Putamen (tissue), 1 donor: ENCODE measurements at places on chromosomes 11 and 22.

DNA sequence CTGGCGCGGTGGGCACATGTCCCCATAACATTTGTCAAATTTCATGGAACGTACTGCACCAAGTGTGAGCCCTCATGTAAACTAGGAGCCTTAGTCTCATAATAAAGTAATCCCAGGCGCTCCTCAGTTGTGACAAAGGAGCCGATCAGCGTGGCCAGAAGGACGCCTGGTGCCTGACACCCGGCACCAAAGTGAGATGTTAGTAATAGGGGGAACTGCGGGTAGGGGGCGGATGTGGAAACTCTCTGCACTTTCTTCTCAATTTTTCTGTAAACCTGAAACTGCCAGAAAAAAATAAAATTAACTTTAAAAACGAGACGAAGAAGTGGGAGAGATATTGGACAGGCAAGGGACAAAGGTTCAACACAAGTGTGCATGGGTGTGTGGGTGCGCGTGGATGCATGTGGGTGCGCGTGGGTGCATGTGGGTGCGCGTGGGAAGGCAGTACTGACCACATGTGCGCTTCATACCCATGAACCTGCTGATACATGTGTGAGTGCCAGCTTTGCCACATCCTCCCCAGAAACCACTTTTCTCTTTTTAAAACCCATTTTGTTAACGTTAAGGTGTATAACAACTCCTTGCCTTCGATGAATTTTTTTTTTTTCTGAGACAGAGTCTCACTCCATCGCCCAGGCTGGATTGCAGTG, 55.4 kb upstream of the LINC01488 start:
- DNase-seq = no peak

- peak; percentile 86 for DNase-seq
These were observed 39.6 kb downstream of the GALNT18 start for GRCh38 chr11:11582011-11582701.

DNA sequence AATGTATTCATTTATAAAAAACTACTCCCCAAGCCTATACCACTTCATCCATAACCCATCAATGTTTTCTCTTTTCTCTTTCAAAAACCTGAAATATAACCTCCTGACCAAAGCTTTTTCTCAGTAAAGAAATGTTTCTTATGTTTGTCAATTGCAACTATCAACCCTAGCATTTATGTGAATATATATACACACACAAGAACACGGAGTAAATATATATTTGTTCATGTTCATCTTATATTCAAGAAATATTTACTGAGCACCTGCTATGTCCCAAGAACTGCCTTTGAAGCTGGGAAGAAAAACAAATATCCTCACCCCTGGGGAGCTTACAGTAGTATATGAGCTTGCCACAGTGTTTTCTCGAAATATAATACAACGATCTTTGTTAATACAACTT, 3.5 kb downstream of the MRTFA start:
- DNase-seq = no peak

- no peak for DNase-seq
These were observed 926 bp upstream of the GALR3 start for GRCh38 chr22:37822079-37822833.

DNA sequence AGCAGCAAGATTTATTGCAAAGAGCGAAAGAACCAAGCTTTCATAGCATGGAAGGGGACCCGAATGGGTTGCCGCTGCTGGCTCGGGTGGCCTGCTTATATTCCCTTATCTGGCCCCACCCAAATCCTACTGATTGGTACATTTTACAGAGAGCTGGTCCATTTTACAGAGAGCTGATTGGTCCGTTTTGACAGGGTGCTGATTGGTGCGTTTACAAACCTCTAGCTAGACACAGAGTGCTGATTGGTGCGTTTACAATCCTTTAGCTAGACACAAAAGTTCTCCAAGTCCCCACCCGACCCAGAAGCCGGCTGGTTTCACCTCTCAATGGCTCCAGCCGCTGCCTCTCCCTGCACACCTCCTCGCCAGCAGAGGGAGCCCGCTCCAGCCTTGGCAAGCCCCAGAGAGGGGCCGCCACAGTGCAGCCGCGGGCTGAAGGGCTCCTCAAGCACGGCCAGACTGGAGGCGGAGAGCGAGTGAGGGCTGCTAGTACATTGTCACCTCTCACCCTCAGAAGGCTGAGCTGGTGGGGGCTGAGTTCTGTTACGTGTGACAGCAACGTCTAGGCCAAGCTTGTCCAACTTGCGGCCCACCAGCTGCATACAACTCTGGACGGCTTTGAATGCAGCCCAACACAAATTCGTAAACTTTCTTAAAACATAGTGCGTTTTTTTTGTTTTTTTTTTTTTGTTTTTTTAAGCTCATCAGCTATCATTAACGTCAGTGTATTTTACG, 8.7 kb downstream of the PTH start:
- no peak for DNase-seq

DNA sequence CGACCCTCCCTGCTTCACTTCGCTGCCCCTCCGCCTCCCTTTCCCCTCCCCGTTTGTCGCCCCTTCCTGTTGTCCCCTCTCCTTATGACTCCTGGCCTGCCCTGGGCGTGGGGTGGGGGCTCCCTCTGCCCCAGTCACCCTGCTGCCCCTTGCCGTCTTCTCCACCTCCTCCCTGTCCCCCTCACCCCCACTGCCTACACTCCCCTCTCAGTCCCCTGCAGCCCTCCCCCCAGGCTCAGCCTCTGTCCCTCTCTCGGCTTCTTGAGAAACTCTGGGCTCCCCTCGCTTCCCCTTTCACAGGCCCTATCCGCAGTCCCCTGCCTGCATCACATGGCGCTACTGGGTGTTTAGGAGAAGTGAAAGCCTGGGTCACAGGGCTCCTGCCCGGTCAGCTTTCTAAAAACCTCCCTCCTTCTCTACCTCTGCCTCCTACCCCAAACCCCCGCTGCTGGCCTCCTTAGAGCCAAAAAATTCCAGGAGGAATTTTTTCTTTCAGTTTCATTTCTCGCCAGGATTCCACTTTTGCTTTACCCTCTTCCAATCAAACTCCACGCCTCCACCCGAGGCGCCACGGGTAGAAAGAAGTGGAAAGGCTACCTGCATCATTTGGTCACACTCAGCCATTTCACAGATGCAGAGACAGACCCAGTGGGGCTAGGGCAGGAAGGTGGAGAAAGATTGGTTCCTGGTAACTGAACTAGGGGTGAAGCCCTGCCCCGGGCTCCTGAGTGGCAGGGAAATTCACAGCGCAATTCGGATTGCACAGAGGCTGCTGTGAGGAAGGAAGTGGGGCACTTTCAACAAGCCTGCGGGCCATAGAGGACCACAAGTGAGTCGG, at the start of gene SLC15A3:
Gene SLC15A3, minus strand, starts transcription at position 273 of the 838 bp plus-strand sequence. CDS start 625 bp downstream, outside the sequence.
- no peak for DNase-seq

DNA sequence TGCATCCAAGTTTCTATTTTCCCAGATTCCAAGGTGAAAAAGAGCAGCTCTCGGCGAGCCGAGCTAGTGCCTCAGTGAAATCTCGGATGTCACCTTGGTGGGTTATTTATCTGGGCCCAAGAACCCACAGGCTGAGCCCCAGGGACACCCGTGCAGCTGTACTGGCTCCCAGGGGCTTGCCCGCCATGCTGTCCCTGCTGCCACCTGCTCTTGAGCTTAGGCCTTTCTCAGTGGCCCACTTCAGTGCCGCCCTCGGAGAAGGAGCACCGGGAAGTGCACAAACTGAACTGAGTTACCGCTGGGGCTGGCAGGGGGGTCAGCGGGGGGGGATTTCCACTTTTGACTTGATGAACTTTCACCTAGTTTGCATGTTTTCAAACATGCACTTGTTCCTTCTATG, 27.9 kb downstream of the CPT1A start:
- DNase-seq = no peak

DNA sequence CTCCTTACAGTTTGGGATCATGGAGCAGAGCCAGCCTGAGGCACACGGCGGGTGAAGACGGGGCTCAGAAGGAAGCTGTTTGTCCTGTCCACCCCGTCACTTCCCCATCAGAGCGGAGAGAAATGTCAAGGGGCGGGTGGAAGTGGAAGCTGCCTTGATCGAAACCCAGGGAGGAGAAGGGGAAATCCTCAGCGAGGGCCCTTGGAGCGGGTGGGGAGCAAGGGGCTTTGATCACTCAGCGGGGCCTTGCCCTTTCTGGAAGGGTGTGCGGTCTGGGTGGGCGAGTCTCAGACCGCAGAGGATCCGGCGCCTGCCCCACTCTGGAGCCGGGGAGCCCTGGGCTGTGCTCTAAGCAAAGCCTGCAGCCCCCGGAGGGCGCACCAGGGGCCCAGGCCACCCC, 320.4 kb downstream of the NTM start:
- DNase-seq = no peak

- DNase-seq = no peak
These were observed 49.7 kb downstream of the ANO1 start for GRCh38 chr11:70127653-70128434.

DNA sequence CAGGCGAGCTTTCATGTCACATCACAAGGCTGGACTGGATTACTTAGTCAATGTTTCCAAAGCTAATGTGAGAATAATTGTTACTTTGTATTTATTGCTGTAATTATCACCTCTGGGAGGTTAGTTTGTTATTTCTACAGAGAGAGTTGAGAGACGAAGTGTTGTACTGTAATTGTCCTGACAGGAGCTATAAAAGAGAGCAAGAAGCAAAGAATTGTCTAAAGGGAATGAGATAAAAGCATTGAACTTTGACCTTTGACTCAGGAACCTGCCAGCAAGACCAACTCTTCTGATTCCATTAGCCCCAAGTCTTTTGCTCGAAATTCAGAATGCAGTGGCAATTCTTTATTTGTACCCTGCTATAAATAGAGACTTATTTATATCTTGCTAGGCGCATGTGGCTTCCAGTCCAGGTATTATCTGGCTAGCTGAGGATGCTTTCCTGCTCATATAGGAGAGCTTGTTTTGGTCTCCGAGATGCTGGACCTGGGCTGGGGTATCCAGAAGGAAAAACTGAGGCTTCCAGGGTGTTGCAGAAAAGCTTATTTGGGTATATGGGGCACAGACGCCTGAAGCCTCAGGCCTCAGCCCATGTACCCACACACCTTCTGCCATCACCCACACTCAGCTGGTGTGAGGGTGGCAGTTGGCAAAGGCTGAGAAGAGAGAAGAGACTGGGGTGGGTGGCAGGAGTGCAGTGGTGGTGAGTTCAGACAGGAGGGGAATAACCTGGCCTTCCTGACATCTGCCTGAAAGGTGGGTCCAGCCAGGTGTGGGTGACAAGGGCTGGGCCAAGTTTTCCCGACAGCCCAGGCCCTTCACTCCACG, 40.7 kb downstream of the SYT13 start:
- DNase-seq = no peak

DNA sequence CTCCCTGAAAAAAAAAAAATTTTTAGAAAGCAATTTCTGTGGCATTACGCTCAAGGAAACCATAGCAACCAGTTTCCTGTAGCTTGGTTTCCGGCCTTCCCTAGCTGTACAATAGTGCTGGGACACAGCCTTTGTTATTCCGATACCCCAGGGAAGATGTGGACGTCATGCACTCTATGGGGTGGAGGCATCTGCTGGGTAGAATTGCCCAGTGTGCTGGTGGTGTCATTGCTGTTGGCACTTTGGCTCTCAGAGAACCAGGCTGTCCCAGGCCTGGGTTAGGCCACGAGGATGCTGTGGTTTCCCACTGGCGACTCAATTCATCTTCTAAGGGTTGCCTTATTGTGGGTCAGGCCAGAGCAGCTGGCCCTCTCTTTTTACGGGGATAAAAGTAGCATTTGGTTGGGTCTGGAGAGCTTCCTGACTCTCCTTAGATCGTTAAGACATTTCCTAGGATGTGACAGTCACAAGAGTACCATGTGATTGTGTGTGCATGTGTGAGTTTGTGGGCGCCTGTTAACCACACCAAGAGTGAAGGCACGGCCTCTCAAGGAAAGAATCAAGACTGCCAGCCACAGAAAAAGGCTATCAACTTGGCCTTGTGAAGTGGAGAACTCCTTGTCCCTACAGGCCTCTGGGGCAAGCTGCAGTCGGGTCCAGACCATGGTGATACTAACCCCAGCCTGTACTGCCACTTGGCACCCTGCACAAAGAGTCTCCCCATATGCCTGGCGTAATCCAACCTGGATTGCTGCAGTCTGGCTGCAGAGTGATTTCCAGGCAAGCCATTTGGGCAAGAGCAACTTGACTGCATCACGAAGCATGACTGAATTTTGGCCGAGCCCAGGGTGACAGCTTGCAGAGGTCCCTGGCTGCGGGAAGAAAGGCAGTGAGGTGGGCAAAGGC, 35.9 kb upstream of the NAV2 start:
- no peak for DNase-seq

GRCh38 chr22:43012390-43012789, 2.6 kb downstream of the PACSIN2 start:
- DNase-seq = no peak

DNA sequence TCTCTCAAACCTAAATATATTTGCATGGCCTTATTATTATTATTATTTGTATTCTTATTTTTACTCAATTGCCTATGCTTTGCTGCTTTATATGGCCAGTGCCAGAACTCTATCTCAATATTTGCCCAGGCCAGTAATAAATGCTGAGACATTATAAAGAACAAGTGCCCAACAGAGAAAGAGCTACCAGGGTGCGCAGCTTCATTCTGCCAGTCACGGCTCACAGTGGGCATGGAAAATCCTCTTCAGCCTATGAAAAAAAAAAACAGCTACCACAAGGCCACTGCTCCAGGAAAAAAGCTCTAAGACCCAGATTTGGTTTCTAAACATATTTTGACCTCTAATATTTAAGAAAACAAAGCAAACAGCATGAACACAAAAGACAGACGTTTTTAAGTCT, 1223.6 kb downstream of the LRRC4C start:
- DNase-seq = peak; percentile 39

DNA sequence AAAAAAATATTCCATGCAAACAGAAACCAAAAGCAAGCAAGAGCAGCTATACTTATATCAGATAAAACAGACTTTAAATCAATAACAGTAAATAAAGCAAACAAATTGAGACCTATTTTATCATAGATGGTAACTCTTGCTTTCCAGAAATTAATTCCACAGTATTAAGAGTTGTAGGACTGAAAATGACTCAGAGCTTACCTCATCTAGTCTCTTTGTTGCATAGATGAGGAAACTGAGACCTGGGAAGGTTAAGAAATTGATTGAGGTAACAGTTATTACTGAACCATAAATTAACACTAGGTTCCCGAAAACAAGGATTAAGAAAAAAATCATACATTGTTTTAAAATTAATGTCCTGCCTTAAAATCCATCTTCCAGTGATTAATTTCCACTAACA, 123.8 kb downstream of the PLEKHA7 start:
- no peak for DNase-seq
